Astrocyte (in vitro differentiated cells and primary cell): ENCODE measurements at places on chromosomes 3 and 15. TPM values are rescaled to one million over a fixed set of nuclear protein-coding genes. Genes with fewer than 3 reads are reported as not detected.
A peak's percentile ranks its signal among the peaks of the same experiment; 100 is the strongest.

GRCh38 chr3:149085828-149086231 lies 503 bp downstream of the HLTF start:
- peak; percentile 30 for DNase-seq

- no peak for DNase-seq
Observed at GRCh38 chr3:146881966-146882760, 277.0 kb upstream of the PLSCR5 start.

GRCh38 chr15:48914717-48915116 lies 36.8 kb downstream of the EID1 start:
- DNase-seq, result no peak

GRCh38 chr15:70243686-70244540 lies 146.2 kb upstream of the TLE3 start:
- no peak for DNase-seq

The PCNP gene
- total RNA-seq, result 147 and 151 TPM in 2 replicates

The BSN gene
- total RNA-seq, result 0.75 and 0.86 TPM in 2 replicates

The HDC gene
- not detected in 2 replicates for total RNA-seq

The ADCY5 gene
- total RNA-seq, result 1.2 and 1.5 TPM in 2 replicates
